ENCODE measurements at places on chromosomes 7 and 10.

- DNase-seq: no peak
Measured at GRCh38 chr10:46556515-46557318, at the start of gene GPRIN2. GPRIN2 (minus strand) TSS chr10:46556658; CDS start chr10:46550736, 5,922 bp downstream.

GRCh38 chr10:76976142-76976541, 661.5 kb downstream of the KCNMA1 start:
- DNase-seq: no peak

- DNase-seq: no peak
Measured at GRCh38 chr10:19421674-19422073, 373.1 kb downstream of the MALRD1 start.

DNA sequence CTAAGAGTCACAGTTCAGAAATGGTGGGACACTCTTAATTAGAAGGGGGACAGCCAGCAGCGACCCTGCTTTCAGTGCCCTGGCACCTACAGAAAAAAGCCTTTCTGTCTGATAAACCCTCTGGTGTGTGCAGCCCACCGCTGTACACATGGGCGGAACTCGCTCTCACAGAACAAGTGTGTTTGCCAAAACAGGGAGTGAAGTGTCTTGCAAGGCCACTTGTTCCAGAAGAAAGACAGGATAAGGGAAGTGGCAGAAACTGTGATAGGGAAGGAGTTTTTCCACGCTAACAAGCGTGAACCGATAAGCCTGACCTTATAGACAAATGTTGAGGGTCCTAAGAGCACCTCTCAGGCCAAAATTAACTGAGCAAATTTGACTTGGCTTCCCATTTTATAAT, 203.7 kb upstream of the TCF7L2 start:
- DNase-seq: no peak

- no peak for DNase-seq
Measured at GRCh38 chr10:91389636-91390512, 20.3 kb upstream of the HECTD2 start.

GRCh38 chr7:110835218-110835617, 255.7 kb upstream of the LRRN3 start:
- no peak for DNase-seq

- DNase-seq: no peak
Measured at GRCh38 chr7:26100406-26101339, 51.3 kb upstream of the NFE2L3 start.

DNA sequence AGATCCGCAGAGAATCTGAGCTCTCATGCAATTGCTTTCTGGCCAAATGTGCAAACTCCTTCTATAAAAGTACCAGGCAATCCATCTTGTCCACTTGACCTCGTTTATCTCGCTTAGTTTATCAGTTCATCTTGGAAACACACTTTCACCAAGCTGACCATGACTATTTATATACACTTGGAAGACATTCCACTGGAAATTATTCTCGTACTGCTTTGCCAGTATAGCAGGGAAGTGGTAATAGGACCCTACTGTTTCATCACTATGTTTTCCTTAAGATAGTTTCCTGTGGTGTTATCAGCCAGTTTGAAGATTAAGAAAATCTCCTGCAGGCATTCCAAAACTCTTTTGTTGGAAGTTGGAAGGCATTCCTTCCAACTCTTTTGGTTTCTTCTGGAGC, 115.3 kb upstream of the FAM171A1 start:
- DNase-seq: no peak

DNA sequence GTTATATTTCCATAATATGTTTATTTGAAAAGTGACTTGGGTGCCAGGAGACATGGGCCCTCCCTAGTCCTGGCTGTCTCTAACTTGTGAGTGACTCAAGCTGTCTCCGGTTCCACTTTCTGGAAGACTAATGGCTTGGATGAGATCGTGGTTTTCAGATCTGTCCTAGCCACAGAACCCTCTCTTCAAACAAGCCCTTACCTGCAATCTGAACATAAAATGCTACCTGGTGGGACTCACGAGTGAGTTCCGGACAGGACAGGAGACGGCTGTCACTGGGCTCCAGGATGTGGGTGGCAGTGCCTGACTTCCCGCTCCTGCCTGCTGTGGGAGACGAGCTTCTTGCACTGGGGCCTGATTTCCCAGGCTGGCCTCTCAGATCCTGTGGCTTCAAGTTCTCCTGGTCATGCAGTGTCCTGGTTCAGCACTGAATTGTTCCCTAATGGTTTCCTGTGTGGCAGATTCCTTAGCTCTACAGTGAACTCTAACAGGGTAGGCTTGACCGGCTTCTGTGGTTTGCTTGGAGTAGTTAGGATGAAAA, 26.0 kb upstream of the PFKFB3 start:
- no peak for DNase-seq

DNA sequence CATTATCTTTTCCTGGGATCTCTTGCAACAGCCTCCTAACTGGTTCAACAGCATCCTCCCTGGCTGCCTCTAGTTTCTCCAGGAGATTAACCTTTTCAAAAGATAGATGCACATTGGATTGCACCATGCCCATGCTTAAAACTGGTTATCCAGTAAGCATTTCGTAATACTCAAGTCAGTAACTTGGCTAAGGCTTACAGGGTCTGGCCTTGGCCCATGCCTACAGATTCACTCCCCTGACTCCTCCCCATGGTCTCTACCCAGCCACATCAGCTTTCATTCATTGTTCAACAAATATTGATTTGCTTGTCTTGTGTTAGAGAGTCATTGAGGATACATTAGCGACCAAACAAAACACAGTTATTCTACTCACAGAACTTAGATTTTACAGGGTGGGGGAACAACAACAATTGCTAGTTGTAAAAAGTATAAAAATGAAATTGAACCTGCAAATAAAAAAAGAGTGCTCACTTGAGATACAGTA, 1.8 kb upstream of the KIF20B start:
- no peak for DNase-seq

GRCh38 chr10:117137911-117138642, at the start of gene VAX1:
VAX1 (minus strand) TSS chr10:117138270; CDS start chr10:117138056, 214 bp downstream.
- no peak for DNase-seq

GRCh38 chr7:16684935-16685334, 39.0 kb downstream of the BZW2 start:
- DNase-seq: no peak

GRCh38 chr7:28685644-28686417, 272.3 kb downstream of the TRIL start:
- peak; percentile 95 for DNase-seq

GRCh38 chr7:78803501-78804127, 649.9 kb downstream of the MAGI2 start:
- no peak for DNase-seq

- no peak for DNase-seq
Measured at GRCh38 chr10:50373821-50374501, 122.6 kb upstream of the ASAH2 start.

- no peak for DNase-seq
Measured at GRCh38 chr7:46058086-46058823, 137.2 kb upstream of the IGFBP3 start.

DNA sequence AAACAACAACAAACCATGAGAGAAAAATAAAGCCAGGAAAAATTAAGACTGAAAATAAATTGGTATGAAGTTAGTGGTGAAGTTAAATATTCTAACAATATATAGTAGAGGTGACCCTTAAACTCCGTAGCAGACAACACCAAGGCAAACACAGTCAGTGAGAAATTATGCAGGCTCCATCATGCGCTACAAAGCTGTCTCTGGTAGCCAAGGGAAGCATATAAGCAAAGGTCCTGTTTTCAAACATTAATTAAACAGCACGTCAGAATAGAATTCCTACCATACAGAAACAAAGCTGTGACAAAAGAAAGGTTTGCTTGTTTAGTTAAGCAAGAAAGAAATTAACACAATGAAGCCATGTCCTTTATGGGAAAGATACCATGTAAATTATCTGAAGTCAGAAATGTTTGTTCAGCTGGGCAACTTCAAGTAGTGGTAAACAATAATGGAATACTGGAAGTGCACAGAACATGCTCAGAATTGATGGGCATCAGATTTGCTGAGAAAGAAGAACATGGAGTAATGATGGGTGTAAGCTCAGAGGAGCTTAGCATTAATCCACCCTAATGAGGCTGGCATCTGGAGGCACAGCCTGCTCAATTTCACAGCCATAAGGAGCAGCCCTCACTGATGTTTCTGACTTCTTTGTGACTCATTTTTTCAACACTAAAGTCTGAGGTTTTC, 75.7 kb downstream of the IGF2BP3 start:
- no peak for DNase-seq

- DNase-seq: no peak
Measured at GRCh38 chr7:25360451-25360850, 132.2 kb upstream of the NPVF start.
